ENCODE measurements at places on chromosomes 4 and X.
A peak's percentile ranks its signal among the peaks of the same experiment; 100 is the strongest.

DNA sequence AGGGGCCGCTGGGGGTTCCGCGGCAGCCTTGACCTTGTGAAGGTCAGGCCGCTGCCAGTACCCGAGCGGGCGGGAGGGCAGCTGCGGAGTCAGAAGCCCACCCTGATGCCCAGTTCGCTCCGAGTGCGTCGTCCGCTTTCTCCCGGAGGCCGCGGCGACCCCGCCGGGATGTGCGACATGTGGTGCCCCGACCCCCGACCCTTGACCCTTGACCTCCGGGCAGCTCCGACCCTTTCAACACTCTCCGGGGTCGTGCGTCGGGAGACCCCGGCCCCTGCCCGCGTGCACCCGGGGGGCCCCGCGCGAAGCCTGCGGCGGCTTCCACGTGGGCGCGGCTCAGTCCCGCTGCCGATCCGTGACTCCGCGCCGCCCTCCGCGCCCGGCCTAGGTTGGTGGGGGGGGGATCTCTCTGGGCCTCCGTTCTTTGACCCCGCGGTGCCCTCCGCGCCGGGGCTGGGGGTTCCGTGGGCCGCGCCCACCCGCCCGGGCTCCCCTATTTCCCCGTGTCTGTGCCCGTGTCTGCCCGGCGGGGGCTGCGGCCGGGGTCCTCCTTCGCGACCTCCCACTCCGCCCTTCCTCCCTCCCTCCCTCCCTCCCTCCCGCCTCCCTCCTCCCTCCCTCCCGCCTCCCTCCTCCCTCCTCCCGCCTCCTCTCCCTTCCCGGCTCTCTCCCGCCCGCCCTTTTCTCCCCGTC, 609 bp upstream of the SLC25A6 start:
- H3K27ac ChIP-seq = peak overlapping the region; percentile 83
- no peaks in the 10 kb centered on the region for H3K27me3 ChIP-seq
- no peak for DNase-seq
- peak overlapping the region; percentile 96 for H3K4me3 ChIP-seq

- no peak for DNase-seq
- H3K4me1 ChIP-seq = no peaks in the 10 kb centered on the region
- H3K36me3 ChIP-seq = no peaks in the 10 kb centered on the region
- H3K27me3 ChIP-seq = peaks cover 2% of the 10 kb centered on the region
- no peak overlapping the region for H3K27ac ChIP-seq
Observed at GRCh38 chr4:176549161-176549865, 229.5 kb downstream of the SPCS3 start.

- no peak for DNase-seq
- H3K27me3 ChIP-seq = peaks cover 15% of the 10 kb centered on the region
- H3K4me1 ChIP-seq = no peaks in the 10 kb centered on the region
- H3K36me3 ChIP-seq = no peaks in the 10 kb centered on the region
Observed at GRCh38 chr4:157072002-157072401, 3.9 kb upstream of the GLRB start.

DNA sequence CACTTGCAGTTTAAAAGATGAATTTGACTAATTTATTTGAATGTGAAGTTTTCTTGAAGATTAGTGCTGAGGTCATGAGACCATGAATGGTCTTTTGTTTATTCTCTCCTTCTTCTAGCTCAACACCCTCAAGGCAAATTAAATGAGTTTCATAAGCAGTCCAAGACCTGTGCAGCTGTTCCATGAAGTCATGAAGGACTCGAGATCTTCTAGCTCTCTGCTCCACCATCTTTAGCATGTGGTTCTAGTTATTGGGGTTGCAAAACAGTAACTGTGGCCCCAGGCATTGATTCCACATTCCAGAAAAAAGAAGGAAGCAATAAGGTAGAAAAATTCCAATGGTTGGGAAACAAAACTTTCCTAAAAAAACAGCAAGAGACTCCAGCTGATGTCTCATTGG, 84.2 kb upstream of the HS3ST1 start:
- no peak overlapping the region for H3K4me3 ChIP-seq
- peaks cover 17% of the 10 kb centered on the region for H3K27me3 ChIP-seq
- no peaks in the 10 kb centered on the region for H3K36me3 ChIP-seq
- DNase-seq = no peak
- H3K4me1 ChIP-seq = no peaks in the 10 kb centered on the region
- no peak overlapping the region for H3K27ac ChIP-seq

DNA sequence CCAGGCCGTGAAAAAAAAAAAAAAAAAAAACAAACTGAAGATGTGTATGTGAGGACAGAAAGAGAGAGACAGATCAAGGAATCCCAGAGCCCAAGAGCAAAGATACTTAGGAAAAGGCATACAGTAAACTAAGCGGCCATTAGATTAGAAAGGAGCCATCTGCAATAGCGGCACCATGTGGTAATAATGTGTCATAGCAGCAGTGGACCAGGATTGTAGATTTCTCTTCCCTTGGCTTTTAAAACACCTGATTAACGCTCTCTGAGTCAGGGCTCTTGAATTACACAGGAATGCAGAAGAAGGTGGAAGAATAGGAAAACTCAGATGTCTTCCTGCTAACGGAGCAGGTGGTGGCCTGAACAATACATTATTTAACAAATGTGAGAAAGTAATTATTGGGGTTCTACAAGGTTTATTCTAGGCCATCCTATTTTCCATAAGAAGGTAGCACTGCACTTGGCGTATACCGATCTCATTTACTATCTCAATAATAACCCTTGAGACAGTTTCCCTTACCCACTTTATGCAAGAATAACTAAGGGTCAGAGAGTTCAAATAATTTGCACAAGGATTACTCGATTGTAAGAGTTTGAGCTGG, 182.7 kb downstream of the KCNIP4 start:
- no peaks in the 10 kb centered on the region for H3K4me1 ChIP-seq
- peaks cover 8% of the 10 kb centered on the region for H3K27me3 ChIP-seq
- no peak for DNase-seq
- no peak overlapping the region for H3K4me3 ChIP-seq

DNA sequence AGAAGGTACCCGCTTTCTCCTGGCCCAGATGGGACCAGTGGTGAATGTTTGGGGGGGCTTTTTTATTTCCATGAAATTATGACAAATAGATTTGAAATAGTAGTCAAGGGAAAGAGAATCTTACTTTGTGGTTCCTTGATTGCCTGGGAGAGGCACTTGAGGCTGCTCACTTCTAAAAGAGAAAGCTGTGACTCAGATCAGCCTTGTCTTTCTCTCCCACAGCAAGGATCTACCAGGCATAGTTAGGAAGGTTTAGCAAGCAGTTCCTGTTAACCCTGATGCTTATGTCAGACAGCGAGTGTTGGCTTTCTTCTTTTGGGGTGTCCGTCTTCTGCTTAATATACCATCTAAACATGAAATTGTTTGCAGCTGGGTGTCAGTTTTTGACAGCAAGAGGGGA, 114.5 kb downstream of the TSPAN7 start:
- H3K27me3 ChIP-seq = no peaks in the 10 kb centered on the region
- no peaks in the 10 kb centered on the region for H3K4me1 ChIP-seq
- H3K27ac ChIP-seq = no peak overlapping the region
- H3K4me3 ChIP-seq = no peak overlapping the region
- DNase-seq = no peak

DNA sequence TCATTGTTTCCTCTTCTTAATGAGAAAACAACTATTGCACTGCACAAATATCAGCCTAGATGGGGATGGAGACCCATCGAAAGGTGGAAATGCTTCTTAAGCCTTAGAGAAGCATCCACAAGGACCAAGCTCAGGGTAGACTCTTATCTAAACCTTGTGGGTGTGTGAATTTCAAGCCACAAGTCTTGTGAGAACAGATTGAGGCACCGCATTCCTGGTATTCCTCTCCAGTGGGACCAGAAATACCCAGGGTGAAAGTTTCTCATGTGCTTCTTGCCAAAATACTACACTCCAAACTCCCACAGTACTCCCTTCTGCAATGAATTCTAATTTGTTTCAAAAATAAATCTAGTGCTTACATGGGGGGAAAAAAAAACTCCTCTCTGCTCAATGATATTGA, 375.6 kb downstream of the PDGFC start:
- no peak overlapping the region for H3K27ac ChIP-seq
- H3K4me3 ChIP-seq = no peak overlapping the region
- DNase-seq = no peak
- no peaks in the 10 kb centered on the region for H3K4me1 ChIP-seq
- H3K36me3 ChIP-seq = no peaks in the 10 kb centered on the region

- peaks cover 30% of the 10 kb centered on the region for H3K27me3 ChIP-seq
- H3K36me3 ChIP-seq = no peaks in the 10 kb centered on the region
- H3K4me1 ChIP-seq = no peaks in the 10 kb centered on the region
- no peak for DNase-seq
Observed at GRCh38 chrX:123357941-123358340, 173.9 kb downstream of the GRIA3 start.

- peak overlapping the region; percentile 51 for H3K27ac ChIP-seq
- no peak for DNase-seq
- H3K27me3 ChIP-seq = no peaks in the 10 kb centered on the region
- H3K4me3 ChIP-seq = no peak overlapping the region
- no peaks in the 10 kb centered on the region for H3K4me1 ChIP-seq
- H3K36me3 ChIP-seq = no peaks in the 10 kb centered on the region
Observed at GRCh38 chr4:48315728-48316630, 25.4 kb upstream of the SLAIN2 start.

DNA sequence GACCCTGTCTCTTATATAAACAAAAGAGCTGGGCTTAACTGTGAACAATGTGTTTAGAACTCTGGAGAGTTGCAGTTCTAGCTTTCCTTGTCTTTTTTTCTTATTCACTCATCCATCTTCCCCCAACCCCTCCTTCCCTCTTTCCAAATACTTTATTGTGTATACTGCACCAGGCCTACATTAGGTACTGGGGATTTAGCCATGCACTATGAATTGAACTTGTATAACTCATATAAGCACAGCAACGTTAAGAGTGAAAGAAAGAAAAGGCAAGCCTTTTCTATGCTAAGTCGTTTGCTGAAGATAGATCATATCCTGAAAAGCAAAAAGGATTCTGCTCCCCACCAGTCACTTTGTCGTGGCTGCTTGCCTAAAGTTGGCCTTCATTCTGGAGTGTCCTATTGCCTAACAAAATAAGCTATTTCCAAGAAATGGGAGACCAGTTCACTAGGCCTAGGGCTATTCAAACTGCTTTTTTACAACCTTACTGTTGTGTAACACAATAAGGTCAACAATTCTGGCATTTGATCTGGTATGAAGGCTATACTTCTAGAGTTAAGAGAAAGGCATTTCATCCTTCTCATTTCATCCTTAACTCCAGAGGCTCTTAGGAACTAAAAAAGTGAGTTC, 32.2 kb downstream of the CCNI start:
- no peaks in the 10 kb centered on the region for H3K27me3 ChIP-seq
- peaks cover 8% of the 10 kb centered on the region for H3K4me1 ChIP-seq
- H3K36me3 ChIP-seq = peaks cover 9% of the 10 kb centered on the region
- peak overlapping the region; percentile 5 for H3K27ac ChIP-seq
- no peak for DNase-seq

- no peak for DNase-seq
- no peaks in the 10 kb centered on the region for H3K36me3 ChIP-seq
- peaks cover 16% of the 10 kb centered on the region for H3K4me1 ChIP-seq
- H3K4me3 ChIP-seq = no peak overlapping the region
- no peak overlapping the region for H3K27ac ChIP-seq
Observed at GRCh38 chrX:15646543-15646942, 18.1 kb downstream of the CLTRN start.

- H3K27ac ChIP-seq = no peak overlapping the region
- H3K36me3 ChIP-seq = no peaks in the 10 kb centered on the region
- no peak overlapping the region for H3K4me3 ChIP-seq
- H3K4me1 ChIP-seq = no peaks in the 10 kb centered on the region
- DNase-seq = no peak
- no peaks in the 10 kb centered on the region for H3K27me3 ChIP-seq
Observed at GRCh38 chr4:2073808-2074481, 14.8 kb downstream of the NAT8L start.

- no peaks in the 10 kb centered on the region for H3K27me3 ChIP-seq
- peak overlapping the region; percentile 68 for H3K27ac ChIP-seq
- H3K4me3 ChIP-seq = peak overlapping the region; percentile 72
- peak; percentile 59 for DNase-seq
Observed at GRCh38 chrX:56963377-56963776, 32.0 kb downstream of the SPIN3 start.

- no peak overlapping the region for H3K27ac ChIP-seq
- no peaks in the 10 kb centered on the region for H3K27me3 ChIP-seq
- no peak for DNase-seq
- H3K4me1 ChIP-seq = no peaks in the 10 kb centered on the region
- H3K4me3 ChIP-seq = no peak overlapping the region
Observed at GRCh38 chr4:27215220-27215826, 354.7 kb downstream of the STIM2 start.

GRCh38 chr4:7170012-7170411, 22.3 kb upstream of the SORCS2 start:
- H3K4me1 ChIP-seq = peaks cover 6% of the 10 kb centered on the region
- no peaks in the 10 kb centered on the region for H3K36me3 ChIP-seq
- H3K27ac ChIP-seq = no peak overlapping the region
- no peaks in the 10 kb centered on the region for H3K27me3 ChIP-seq
- no peak for DNase-seq

- H3K4me3 ChIP-seq = peak overlapping the region; percentile 52
- no peak overlapping the region for H3K27ac ChIP-seq
- peaks cover 7% of the 10 kb centered on the region for H3K36me3 ChIP-seq
- H3K4me1 ChIP-seq = peaks cover 51% of the 10 kb centered on the region
Observed at GRCh38 chrX:107632346-107632745, 4.0 kb downstream of the PRPS1 start.

- H3K4me1 ChIP-seq = no peaks in the 10 kb centered on the region
- H3K4me3 ChIP-seq = no peak overlapping the region
- no peak overlapping the region for H3K27ac ChIP-seq
- no peaks in the 10 kb centered on the region for H3K27me3 ChIP-seq
Observed at GRCh38 chrX:70762285-70762684, 146.2 kb downstream of the TEX11 start.

- no peak for DNase-seq
- H3K27ac ChIP-seq = no peak overlapping the region
- H3K4me1 ChIP-seq = peaks cover 24% of the 10 kb centered on the region
- no peaks in the 10 kb centered on the region for H3K27me3 ChIP-seq
Observed at GRCh38 chr4:75745161-75745560, 20.8 kb downstream of the USO1 start.

- no peak for DNase-seq
- no peaks in the 10 kb centered on the region for H3K36me3 ChIP-seq
- no peak overlapping the region for H3K4me3 ChIP-seq
- no peak overlapping the region for H3K27ac ChIP-seq
Observed at GRCh38 chrX:1903236-1903935, 288.5 kb downstream of the ASMT start.

GRCh38 chr4:17324386-17324830, 187.5 kb downstream of the QDPR start:
- H3K27me3 ChIP-seq = peaks cover 5% of the 10 kb centered on the region
- no peaks in the 10 kb centered on the region for H3K36me3 ChIP-seq
- peak overlapping the region; percentile 61 for H3K4me3 ChIP-seq
- H3K27ac ChIP-seq = peak overlapping the region; percentile 56
- DNase-seq = peak; percentile 31
- H3K4me1 ChIP-seq = peaks cover 11% of the 10 kb centered on the region

DNA sequence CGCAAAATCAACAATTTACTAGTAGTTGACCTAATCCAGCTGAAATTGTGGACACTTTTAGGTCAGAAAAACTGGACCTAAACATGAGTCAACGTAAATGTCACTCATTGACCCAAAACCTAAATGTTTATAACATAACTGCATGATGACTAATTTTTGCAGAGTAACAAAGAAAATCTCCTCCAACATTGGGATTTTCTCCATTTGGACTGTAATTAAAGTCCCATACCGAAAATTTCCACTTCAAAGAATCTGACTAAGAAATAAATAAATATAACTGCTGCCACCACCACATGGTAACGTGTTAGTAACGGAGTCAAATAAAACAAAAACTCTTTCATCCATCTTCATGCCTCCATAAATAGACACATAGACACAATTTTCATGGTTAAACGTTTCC, 1.9 kb downstream of the ADGRA3 start:
- no peak for DNase-seq
- H3K36me3 ChIP-seq = no peaks in the 10 kb centered on the region
- H3K4me3 ChIP-seq = peak overlapping the region; percentile 98
- H3K27ac ChIP-seq = no peak overlapping the region
- peaks cover 17% of the 10 kb centered on the region for H3K4me1 ChIP-seq
- H3K27me3 ChIP-seq = peaks cover 14% of the 10 kb centered on the region

Measured in naive thymus-derived CD8-positive, alpha-beta T cell (primary cell).